ENCODE measurements at places on chromosomes 12 and 14.

DNA sequence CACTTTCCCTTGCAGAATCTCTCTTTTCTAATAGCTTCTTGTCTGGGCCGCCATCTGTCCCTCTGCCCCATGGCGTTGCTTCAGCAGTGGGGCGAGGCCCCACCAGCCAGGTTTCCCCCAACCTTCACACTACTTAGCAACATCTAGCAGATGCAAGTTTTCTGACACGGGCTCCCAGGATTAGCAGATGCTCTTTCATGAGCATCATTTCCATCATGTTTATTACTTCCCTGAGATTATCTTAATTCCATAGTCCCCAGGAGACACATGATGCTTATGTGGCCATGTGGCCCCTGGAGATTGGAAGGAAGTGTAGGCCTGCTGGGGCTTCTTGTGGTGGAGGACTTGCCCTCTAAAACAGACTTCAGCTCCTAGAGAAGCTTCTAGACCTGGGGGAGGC is 102.0 kb upstream of the MYL2 start:
- no peak for DNase-seq

DNA sequence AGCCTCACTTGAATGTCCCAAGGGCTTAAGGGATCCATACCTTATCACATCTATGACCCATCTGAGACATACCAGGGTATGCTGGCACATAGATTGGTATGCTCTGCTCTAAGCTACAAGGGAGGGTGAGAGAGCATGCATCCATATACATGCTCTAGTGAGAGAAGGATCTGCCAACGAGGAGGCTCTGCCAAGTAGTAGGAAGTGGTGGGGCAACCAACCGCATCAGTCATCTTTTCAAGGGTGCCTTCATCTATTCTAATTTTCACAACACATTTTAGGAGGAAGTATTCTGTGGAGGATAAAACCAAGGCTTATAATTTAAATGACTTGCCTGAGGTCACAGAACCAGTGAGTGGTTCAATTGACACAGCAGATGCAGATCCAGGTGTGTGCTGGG is 6.6 kb upstream of the PPM1A start:
- DNase-seq: no peak

GRCh38 chr14:99286761-99287160 is 14.8 kb upstream of the BCL11B start:
- DNase-seq: no peak

GRCh38 chr12:67419810-67420209 is 150.7 kb downstream of the CAND1 start:
- DNase-seq: no peak

- no peak for DNase-seq
Observed at GRCh38 chr12:53589423-53589822, 36.8 kb downstream of the ATF7 start.

GRCh38 chr14:92963301-92964123 is 40.6 kb downstream of the CHGA start:
- no peak for DNase-seq

GRCh38 chr12:2113119-2113912 is 60.5 kb downstream of the CACNA1C start:
- no peak for DNase-seq

GRCh38 chr12:29380536-29381523 is at the start of gene ERGIC2:
ERGIC2 (minus strand) TSS chr12:29381172; CDS start chr12:29371633, 9,539 bp downstream.
- peak; percentile 100 for DNase-seq

GRCh38 chr14:95918466-95918865 is 41.8 kb downstream of the TUNAR start:
- no peak for DNase-seq

DNA sequence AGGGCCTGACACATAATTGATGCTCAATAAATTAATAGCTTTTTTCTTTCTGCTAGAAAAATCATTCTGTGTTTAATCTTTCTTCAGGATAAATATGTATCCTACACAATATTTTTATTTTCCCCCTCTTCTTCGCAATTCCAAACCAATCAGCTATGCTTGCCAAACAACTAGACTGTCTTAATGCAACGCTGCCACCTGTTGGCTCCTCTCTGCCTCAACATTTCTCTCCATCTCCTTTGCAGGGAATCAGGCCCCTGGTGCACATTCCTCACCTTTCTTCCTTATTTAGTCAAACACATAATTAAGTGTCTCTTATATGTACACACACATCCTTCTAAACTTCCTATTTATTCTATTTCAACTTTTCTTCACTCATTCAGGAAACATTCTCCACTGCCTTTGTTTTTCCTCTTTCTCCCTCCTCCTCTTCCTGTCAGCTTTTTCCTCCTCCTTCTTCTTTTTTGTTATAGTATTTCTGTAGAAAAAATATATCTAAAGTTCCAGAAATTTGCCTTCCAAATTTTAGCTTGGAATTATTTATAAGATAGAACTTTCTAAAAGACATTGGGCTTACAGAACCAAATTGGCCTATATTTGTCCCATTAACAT is 406.0 kb downstream of the PRKD1 start:
- DNase-seq: no peak

DNA sequence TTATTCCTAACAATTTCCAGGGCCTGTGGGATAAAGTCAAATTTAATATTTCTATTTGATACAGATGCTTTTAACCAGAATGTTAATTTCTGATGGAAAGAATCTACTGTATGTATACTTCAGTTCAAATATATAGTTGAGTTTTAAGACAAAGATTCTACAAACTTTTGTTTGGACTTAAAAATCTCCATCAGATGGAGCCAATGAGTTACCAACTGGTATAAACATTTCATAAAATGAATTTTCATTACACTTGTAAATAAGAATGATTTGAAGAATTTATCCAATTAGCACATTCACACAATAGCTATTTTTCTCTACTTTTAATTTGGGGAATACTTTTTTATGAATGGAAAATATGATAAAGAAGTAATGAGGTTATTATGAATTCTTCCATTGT is 425.2 kb upstream of the MIS18BP1 start:
- DNase-seq: no peak

DNA sequence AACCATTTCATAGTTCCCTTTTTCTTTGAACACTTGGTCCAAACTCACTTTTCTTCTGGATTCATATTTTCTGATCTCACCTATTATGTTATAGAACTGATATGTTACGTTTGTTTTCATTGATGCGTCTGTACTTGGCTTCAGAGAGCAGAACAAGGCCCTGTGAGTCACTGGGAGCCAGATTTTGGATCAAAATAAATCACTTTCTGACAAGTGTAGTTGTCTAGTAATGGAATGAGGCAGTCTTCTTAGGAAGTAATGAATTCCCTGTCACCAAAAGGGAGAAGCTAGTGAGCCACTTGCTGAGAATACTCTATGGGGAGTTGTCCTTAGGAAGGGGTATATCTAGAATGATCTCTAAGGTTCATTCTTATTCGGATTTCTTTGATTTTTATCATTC is 10.2 kb downstream of the BICD1 start:
- no peak for DNase-seq

DNA sequence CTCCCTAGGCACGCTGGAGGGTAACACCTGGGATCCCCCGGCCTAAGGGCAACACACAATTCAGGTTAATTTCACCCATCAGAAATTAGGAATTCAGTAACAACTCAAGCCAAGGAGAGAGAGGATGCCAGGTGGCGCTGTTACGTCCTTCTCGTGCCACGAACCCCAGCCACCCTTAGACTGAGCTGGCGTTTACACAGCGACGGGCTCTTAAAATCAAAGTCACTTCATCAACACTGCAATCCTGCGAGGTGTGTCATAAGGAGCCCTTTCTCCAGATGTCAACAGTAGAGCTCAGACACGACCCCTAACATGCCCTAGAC is 110.6 kb upstream of the TMEM132D start:
- peak; percentile 40 for DNase-seq

GRCh38 chr12:131076791-131077747 is 123.4 kb downstream of the ADGRD1 start:
- DNase-seq: no peak
